T-cell (primary cell): ENCODE measurements at places on chromosomes 7 and 10. TPM values are rescaled to one million over a fixed set of nuclear protein-coding genes. Genes with fewer than 3 reads are reported as not detected.

Gene CPA2
- 3.1 TPM for total RNA-seq

Gene AMPH
- total RNA-seq: not detected

Gene SLC26A5
- total RNA-seq: not detected

Gene EPDR1
- total RNA-seq: 0.68 TPM

Gene SEMA3A
- 0.15 TPM for total RNA-seq

Gene TCAF2
- 35.8 TPM for total RNA-seq

Gene GSAP
- 17.9 TPM for total RNA-seq

Gene CYP2E1
- total RNA-seq: 4.7 TPM

Gene TMEM176A
- not detected for total RNA-seq
